ENCODE measurements at places on chromosomes 7 and 10.

- no peak for DNase-seq
Measured at GRCh38 chr7:135186261-135186540, 15.7 kb upstream of the CYREN start.

DNA sequence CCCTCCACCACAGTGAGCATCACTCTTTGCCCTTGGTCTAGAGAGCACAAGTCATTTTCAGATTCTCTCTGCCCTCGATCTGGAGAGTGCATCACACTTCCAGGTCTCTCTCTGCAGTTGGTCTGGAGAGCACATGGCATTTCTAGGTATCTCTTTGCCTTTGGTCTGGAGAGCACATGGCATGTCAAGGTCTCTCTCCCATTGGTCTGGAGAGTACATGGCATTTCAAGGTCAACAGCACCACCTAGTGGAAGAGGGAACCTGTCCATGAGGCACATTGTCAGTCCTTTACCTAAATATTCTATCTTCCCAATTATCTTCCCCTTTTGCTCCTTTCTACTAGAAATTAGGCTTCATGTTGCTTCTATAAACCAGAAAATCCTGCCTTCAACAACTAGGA lies 1139.4 kb downstream of the XPNPEP1 start:
- peak; percentile 66 for DNase-seq

- DNase-seq = no peak
Measured at GRCh38 chr7:157501581-157501980, 164.8 kb downstream of the DNAJB6 start.

DNA sequence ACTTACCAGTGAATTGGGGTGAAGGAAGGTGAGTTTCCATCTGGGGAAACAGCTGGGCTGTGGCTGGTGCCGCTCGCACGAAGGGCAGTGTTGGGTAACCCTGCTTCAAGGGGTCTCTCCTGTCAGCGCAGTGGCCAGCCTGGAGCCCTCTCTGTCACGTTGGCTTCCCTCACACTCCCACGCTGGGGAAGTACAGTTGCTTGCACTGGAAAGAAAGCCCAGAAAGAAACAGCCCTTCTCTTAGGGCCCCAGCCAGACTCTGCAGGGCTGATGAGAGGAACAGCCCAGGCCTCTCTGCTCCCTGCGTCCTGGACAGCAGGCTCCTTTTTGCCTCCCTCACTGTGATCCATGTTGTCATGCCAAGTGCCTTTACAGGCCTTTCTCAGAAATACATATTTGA lies 40.3 kb upstream of the TRIM8 start:
- no peak for DNase-seq

- DNase-seq = no peak
Measured at GRCh38 chr7:131222171-131222570, 105.5 kb upstream of the MKLN1 start.

GRCh38 chr7:25262586-25262985 lies 34.3 kb upstream of the NPVF start:
- no peak for DNase-seq

DNA sequence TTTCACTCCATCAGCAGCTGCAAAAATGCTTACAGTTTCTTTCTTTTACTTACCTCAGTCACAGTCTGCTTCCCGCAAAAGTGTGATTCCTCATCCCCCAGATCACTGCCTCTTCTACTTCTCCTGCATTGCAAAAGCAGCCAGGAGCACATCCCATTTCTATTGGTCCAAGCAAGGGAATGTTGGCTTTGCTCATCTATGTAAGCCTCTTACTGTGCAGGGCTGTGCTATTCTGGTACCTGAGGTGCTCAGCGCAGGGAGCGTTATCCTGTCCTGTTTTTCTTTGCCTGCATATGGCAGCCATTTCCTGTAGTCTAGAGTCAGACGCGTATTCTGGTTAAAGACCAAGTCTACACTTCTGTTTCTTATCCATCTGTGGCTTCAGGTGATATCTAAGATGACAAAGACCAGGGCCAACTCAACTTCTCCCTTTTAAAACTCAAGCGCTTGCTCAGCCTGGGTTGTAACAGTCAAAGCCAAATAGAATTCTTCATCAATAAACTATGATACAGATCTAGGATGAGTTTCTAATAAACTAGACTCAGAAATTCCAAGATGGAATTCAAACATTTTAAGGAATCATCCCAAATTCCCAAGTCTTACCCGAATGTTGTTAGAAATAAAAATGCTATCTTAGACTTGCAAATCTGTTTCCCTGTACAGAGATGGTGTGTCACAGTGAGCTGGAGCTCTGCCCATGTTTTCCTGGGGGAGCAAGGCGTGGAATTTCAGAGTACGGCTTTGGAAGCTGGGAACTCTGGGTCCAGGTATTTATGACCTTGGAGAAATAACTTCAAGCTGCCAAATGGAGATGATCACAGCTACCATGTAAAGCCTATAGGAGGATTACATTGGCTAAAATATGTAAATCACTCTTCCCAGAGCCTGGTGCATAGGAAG lies 6.1 kb upstream of the RBM17 start:
- no peak for DNase-seq

DNA sequence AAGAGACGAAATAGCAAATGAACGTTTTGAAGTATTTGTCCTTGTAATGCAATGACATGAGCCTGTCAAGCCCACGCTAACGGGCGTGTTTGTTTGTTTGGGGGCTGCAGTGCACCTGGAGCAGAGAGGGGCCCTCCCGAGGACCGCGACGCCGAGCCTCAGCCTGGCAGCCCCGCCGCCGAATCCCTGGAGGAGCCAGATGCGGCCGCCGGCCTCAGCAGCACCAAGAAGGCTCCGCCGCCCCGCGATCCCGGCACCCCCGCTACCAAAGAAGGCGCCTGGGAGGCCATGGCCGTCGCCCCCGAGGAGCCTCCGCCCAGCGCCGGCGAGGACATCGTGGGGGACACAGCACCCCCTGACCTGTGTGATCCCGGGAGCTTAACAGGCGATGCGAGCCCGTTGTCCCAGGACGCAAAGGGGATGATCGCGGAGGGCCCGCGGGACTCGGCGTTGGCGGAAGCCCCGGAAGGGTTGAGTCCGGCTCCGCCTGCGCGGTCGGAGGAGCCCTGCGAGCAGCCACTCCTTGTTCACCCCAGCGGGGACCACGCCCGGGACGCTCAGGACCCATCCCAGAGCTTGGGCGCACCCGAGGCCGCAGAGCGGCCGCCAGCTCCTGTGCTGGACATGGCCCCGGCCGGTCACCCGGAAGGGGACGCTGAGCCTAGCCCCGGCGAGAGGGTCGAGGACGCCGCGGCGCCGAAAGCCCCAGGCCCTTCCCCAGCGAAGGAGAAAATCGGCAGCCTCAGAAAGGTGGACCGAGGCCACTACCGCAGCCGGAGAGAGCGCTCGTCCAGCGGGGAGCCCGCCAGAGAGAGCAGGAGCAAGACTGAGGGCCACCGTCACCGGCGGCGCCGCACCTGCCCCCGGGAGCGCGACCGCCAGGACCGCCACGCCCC lies 118.5 kb downstream of the CYTH3 start:
- no peak for DNase-seq

DNA sequence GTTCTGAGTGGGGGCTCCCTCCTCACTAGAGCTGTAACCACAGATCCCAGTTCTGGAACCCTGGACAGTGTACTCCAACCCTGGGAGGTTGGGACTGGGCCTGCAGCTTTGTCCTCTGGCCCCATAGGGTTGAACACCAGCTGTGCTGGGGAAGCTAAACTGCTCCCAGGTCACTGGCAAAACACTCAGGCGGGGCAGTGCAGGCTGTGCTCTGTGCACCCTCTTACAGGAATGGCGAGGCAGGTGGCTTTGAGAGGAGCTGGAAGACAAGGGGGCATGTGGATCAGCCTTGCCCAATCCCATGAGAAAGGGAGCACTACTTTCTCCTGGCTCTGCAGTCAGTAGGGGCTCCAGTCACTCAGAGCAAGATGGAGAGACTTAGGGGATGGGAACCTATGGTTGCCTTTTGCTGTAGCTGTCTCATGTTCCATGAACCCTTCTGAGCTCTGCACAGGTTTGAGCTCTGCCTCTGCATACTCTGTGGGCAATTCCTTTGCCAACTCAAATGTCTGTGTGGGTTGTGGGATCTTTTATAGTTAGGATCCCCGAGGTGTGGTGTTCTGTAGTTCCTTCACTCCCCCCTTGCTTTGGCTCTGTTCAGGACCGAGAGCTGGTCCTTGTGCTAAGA lies 90.7 kb downstream of the SLC25A40 start:
- DNase-seq = no peak

GRCh38 chr10:75240329-75241076 lies 4.7 kb upstream of the COMTD1 start:
- no peak for DNase-seq

GRCh38 chr10:77455561-77455960 lies 182.0 kb downstream of the KCNMA1 start:
- no peak for DNase-seq

DNA sequence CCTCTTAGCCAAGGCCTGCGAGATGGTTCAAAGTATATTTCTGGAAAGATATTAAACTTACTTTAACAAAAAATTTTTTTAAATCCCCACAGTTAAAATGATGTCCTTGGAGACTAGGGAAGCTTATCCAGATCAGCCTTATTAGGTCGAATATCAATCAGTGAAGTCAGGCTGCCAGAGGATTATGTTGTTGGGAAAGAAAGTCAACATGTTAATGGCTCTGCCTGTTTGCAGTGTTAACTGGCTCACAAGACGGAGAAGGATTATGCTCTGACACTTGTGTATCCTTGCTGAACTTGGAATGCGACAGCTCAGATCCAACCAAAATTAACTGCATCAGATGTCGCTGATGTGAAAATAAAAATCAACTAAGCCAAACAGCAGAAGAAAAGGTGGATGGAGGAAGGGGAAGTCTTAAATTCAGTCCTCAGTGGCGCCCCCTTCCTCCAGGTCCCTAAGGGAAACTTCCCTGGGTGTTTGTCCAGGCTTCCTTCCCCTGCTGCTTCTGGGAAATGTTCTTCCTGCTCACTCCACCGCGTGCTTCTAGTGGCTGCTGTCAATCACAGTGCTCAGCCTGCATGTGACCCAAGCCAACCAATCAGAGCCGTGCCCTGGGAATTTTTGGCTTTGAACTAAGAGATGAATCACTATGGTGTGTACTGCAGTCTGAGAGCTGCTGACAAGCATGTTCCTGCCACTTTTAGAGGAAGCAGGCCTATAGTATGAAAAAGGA lies 690.4 kb upstream of the NRP1 start:
- DNase-seq = no peak

DNA sequence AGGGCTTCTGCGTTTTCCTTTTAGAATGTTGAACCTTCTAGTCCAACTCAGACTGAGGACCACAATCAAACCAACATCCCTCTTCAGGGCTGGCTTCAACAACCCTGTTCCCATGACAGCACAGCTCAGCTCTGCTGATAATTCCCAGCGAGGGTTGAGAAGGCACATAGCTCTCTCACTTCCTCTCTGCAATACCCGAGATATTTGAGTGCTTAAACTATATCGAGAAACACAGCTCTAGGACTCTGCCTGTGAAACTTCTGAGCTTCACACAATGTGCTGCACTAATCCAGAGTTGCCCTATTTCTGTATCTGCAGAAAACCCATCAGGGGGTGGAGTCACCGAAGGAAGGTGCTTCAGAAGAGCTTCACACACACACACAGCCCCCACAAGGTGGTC lies 1.6 kb upstream of the ADARB2 start:
- no peak for DNase-seq

- DNase-seq = no peak
Measured at GRCh38 chr10:3671386-3671955, 113.5 kb downstream of the KLF6 start.

DNA sequence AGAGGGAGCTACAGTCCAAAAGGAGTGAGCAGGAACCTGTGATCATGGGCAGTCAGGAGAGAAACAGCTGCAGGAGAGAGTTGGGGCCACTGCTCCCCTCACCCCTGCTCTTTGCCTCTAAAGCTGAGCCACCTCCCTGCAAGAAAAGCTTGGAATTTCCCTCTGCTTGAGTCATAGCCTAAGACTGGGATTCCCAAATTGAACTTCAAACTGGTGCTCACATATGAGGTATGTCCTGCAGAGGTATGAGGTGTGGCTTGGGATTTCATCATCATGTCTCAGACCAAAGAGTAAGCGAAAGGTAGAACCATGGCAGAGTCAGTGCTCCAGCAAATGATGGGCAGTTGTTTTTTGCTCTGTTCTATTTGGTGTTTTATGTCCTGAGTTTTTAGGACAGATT lies 237.1 kb upstream of the NRP1 start:
- peak; percentile 4 for DNase-seq

DNA sequence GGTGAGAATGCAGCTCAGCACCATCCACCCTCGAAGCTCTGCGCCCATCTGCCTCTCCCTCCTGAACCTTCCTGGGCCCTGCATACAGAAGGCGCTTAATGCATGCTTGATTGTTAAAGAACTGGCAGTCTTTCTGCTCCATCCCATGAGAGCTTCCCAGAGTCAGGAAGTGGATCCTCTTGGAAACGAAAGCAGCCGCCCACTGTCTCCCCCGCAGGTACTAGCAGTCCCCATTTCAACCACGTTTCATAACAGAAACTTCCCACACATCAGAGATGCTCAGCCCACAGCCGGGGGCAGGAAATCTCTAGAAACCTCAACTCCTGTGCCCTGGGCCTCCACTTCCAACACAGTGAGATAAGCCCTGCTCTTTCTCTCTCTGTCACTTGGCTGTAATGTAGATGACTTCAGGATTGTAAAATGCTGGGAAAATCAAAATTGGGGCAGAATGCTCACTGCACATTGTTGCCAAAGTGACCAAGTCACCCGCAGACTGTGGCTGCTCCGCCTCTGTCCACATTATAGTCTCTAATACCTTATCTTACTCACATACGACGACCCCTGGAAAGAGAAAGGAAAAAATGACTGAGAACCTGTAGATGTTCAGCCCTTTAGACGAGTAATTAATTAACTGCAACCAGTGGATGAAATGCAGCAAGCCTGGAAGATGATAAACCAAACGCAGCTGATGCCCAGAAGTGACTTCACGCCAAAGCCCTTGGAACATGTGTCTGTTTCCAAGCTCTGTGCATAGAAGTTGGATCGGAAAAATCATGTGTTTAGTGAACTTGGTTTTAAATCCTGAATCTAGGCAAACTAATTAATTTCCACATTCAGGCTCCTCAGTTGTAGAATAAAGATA lies 28.5 kb downstream of the GSDME start:
- no peak for DNase-seq

GRCh38 chr7:26155531-26156375 lies 3.8 kb downstream of the NFE2L3 start:
- DNase-seq = peak; percentile 58

- DNase-seq = no peak
Measured at GRCh38 chr7:66418537-66418936, 210.1 kb upstream of the KCTD7 start.

DNA sequence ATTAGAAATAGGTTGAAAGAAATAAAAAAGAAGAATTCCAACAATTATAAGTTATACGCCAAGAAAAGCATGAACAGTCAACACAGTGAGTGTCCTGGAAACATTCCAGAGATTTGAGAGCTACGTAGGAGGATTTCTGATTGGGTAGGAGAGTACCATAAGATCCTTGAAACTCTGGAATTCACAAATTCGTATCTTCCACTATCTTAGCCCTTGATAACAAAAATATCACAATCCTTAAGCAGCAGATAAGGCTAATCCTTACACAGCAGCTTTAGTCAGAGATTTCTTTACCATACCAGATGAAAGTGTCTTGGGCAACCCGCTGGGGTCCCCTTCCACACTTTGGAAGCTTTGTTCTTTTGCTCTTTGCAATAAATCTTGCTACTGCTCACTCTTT lies 8.2 kb downstream of the TPK1 start:
- peak; percentile 14 for DNase-seq

- peak; percentile 26 for DNase-seq
Measured at GRCh38 chr7:77903597-77903996, 105.0 kb downstream of the PHTF2 start.

Data from adipocyte (in vitro differentiated cells).